ENCODE measurements at places on chromosomes 16 and 17.

GRCh38 chr17:6261466-6261865, 173.5 kb downstream of the AIPL1 start:
- DNase-seq = no peak

- no peak for DNase-seq
These were observed 5.1 kb upstream of the VPS4A start for GRCh38 chr16:69306031-69306430.

DNA sequence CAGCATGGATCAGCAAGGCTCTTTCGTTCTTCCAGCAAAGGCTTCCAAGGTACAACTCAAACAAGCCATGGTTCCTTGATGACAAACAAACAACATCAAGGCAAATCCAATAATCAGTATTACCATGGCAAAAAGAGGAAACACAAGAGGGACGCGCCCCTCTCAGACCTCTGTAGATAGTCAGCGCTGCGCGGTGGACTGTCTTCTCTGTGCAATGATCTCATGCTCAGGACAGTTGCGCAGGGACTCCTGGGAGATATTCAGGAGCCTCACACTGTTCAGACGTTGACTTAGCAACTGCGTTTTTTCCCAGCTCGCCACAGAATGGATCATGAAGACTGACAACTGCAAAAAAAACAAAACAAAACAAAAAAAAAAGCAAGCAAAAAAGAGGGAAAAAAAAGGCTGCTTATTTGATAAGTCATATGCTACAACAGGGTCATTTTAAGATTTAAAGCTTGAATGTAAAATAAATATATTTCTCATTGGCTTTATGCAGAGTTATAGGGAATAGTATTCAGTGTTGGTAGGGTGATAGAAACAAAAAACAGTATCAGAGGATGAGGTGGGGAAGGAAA, 37.1 kb upstream of the ADCY7 start:
- DNase-seq = no peak

DNA sequence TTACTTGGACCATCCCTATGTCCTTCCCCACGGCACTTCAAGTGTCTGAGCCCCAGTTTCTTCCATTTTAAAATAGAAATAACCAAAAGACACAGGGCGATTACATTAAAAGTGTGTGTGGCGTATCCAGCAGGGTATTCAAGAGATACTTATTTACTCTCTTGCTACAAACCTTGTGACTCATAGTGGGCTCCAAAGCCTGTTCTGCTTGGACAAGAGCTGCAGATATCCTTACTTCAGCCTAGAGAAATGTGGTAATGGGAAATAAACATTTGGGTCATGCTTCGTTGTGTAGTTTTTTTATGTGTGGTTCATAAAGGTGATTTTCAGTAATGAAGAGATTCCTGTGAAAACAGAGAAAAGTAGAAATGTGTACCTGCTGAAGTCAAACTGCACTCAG, 288.9 kb upstream of the CDH11 start:
- DNase-seq = no peak

DNA sequence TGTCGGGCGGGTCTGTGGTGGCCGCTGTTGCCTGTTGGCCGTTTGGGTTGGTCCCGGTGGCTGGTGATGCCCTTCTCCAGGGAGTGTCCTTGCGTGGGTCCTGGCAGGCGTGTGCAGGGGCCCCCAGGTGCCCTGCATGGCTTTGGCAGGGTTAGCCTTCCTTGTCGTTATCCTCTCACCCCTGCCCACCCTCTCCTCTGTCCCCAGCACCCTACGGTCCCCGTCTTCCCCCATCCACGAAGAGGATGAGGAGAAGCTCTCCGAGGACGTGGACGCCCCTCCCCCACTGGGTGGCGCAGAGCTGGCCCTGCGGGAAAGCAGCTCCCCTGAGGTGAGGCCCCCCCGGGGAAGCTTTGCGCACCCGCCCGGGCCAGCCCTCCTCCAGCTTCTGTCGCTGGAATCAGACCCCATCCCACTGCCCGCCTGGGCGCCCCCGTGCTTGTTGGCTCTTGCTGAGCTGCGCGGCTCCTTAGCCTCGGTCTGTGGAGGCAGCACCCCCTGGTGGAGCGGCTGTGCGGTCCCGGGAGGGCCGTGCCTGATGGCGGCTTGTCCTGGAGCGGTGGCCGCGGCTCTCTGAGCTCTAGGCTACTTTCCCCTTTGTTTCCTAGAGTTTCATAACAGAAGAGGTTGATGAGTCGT, 10.6 kb upstream of the NUDT16L1 start:
- DNase-seq = no peak

DNA sequence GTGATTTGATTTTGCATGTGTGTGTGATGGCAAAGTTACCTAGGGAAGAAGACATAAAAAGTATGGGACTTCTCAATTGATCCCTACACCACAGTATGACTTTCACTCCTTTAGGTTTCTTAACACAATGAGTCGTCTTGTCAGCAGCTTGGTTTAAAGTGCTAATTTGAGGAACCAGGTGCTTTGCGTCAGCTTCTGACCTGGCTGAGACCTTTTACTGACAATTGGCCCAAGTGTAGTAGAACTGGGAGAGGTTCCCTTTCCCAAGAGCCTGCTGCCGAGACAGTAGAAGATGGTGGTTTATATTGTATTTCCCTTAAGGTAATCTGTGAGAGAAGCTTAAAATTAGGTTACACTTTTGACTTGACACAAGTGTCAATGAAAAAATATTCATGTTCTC, 54.9 kb downstream of the LDHD start:
- DNase-seq = no peak

DNA sequence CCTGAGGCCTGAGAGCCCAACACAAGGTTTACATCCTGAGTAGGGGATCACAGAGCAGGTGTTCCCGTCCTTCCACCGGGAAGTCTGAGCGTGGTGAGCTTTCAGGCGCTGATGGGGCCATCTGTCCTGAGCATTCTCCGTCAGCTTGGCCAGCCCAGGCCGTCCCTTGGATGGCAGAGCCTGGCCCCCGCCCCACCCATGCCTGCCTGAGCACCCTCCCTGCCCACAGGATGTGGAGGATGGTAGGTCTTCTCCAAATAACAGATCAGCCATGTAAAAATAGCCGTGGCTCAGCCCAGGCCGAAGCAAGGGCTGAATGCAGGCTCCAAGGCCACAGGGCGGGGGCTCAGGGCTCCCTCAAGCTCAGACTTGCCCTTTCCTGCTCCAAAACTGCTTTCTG, 20.2 kb downstream of the SPNS2 start:
- DNase-seq = no peak

- DNase-seq = no peak
These were observed 28.9 kb downstream of the CDYL2 start for GRCh38 chr16:80775450-80775849.

- no peak for DNase-seq
These were observed 254.1 kb upstream of the KCNJ16 start for GRCh38 chr17:69820876-69821473.

DNA sequence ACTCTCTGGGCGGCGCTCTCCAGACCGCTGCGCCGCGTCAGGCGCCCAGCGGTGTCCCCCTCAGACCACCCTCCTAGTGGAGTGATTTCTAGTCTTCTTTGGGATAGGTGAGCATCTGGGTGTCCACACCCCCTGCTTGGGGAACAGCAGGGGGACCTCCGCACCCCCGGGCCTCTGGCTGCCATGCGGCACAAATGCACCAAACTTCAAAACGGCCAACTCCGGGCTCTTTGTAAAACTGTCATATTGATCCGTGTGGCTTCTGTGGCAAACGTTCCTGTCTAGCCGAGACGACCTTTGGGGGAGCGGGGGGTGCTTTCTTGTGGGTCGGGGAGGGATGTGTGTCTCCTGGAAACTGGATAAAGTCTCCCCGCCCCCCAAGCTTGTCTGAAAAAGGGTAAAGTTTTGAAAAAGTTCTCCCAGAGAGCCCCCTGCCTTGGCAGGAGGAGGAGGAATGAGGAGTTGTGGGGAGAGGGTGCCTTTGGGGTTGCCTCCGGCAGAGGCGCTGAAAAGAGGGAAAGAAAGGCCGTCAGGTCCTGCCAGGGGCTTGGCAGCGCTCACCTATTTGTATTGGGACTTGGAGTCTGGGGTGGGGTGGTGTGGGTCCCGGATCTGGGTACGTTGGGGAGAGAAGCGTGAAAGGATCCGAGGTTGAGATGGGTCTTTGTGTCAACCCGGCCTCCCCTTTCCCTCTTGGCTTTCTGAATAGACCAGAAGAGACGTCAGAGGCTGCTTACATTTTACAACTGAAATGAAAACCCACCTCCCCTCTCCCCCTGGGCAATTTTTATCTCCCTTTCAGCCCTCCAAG, 2.2 kb upstream of the CHD3 start:
- no peak for DNase-seq

GRCh38 chr17:80629298-80630028, 84.8 kb downstream of the RPTOR start:
- DNase-seq = no peak

- DNase-seq = no peak
These were observed 4.6 kb upstream of the KLHL36 start for GRCh38 chr16:84643674-84644073.

DNA sequence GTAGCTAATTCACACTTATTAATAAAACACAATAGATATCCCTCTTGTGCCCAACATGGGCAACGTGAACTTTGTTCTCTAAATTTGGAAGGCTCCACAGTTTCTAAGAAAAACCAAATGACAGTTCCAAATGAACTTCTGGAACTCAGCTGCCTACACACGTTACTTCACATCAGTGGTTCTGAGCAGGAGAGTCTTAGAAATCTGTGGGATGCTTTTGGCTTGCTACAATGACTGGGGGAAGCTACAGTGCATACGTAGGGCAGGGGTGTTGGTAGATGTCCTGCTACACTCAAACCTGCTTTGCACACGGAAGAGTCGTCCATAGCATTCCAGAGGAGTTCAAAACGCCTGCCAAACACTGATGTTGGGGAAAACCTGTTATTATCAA, 8.0 kb downstream of the TXNDC11 start:
- DNase-seq = no peak

DNA sequence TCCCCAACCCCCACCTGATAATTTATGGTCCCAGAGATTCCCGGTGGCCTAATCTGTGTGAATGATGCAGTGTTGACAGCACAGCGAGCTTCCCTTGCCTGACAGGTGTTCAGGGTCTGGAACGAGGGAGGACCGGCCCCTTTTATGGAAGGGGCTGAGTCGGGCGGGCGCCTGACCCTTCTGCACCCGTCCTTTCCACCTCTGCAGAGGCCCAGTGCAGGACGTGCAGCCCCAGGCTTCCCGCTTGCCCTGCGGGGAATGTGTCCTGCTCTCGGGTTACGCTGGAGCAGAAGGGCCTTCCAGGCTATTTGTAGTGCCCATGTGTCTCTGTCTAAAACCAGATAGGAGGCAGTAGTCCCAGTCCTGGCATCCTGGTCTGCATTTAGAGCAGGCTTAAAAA, 16.2 kb downstream of the SMTNL2 start:
- DNase-seq = no peak

DNA sequence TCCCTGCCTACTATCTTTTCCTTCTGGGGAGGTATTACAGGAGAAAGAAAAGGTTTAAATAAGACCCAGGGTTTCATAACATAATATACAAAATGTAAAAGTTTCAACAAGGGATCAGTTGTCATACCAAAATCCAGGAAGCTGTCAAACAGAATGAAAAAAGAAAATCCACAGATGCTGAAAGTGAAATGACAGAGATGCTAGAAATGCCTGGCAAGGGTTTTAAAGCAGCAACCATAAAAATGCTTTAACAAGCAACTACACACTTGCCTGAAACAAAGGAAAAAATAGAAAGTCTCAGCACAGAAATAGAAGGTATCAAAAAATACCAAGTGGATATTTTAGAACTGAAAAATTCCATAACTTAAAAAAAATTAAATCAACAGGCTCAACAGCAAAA, 105.0 kb downstream of the C16orf78 start:
- DNase-seq = no peak

- no peak for DNase-seq
These were observed 30.4 kb upstream of the CCL1 start for GRCh38 chr17:34393401-34393800.

DNA sequence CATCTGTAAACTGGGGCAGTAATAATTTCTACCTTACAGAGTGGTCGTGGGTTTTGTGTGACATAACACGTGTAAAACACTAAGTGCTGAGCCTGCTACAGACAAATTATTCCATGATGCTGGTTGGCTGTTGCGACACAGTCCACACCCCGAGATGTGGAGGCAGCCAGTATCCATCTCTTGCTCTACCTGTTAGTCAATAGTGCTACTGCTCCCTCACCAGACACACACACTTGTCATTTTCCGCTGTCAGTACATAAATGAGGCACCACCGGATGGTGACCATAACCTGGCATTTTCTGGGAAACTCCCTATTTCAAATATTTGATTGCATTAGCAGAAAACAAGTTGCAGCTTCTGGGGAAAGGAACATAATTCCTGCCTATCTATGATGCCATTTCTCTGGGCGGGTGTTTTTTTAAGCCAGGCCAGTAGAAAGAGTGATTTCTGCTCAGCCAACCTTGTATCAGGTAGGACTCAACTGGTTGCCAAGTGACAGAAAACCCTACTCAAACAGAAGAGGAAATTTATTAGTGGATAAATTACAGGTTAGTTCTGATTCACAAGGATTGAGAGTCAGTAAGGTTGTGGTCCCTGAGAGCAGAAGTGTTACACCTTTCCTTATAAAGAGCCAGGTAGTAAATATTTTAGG, 24.1 kb downstream of the DNAJA2 start:
- no peak for DNase-seq

DNA sequence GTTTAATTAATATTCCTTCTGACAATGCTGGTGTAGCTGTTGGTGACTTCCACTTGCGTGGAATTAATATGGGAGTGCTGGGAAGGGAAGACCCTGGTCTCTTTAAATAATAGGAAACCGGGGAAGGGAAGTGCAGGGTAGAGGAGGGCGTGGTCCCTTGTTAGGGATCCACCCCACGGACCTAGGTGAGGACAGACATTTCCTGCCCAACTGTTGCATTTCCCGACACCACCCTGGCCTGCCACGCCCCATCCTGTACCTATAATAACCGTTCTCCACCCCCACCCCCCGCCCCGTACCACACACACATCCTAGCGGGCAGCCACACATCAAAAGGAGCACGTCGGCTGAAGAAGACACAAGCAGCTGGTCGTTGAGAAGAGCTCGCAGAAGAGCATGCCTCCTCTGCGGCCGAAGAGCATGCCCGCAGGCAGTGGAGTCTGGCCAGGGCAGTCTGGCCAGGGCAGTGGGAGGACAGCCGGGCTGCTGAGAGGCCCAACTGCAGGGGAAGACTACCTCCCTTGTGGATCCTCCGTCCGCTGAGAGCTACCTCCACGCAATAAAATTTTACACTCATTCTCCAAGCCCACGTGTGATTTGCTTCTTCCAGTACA, 36.8 kb upstream of the MMD start:
- no peak for DNase-seq

DNA sequence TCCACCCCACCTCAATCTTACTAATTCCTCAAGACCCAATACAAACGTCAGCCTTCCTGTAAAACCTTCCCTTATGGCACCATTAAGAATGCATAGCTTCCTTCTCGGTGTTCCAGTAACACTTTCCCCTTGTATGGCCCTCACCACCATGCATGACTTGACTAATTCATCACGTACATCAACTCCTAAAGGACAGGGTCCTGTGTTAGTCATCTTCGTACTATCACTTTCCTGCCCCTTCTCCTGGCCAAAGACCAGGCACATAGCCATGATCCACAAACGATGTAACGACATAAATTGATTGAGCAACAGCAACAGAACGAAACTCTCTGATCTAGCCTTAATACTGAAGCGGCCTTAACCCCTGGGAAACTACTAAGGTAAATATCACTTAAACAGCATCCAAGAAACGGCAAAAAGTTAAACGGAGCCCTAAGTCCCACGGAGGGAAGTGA, 612 bp downstream of the PSMD12 start:
- DNase-seq = no peak

GRCh38 chr16:75475420-75475847, 10.9 kb upstream of the TMEM170A start:
- DNase-seq = no peak

- DNase-seq = no peak
These were observed 95.7 kb downstream of the CACNG1 start for GRCh38 chr17:67139784-67140665.

- no peak for DNase-seq
These were observed 1.3 kb upstream of the PCGF2 start for GRCh38 chr17:38749223-38750043.
